Stimulated activated CD8-positive, alpha-beta memory T cell treated with anti-CD3 and anti-CD28 coated beads, Interleukin-4, amount 100 ng/mL, for 4 hours (primary cell): ENCODE measurements at places on chromosomes 3 and 15.

GRCh38 chr3:107063351-107063750, 313.9 kb upstream of the CCDC54 start:
- DNase-seq = no peak

DNA sequence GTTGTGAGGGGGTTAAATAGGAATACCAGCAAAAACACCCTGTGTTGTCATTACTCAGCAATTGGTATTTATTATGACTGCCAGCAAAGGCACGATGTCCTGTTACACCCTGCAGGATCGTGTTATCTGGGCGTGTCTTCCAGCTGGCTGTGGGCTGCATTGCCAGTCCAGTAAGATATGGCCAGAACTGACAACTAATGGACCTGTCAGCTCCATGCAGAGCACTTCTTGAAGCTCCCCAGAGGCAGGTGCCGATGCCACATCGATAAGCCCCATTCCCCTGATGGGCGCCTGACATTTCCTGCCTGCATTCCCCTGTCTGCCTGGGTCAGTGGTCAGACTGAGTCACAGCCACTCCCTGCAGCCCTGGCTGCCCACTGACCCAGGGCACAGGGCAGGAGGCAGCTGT, 79.7 kb upstream of the RASGRF1 start:
- DNase-seq = no peak

- DNase-seq = no peak
Measured at GRCh38 chr3:183193762-183194689, 31.5 kb upstream of the LAMP3 start.

- DNase-seq = no peak
Measured at GRCh38 chr3:100081986-100082692, 32.2 kb downstream of the FILIP1L start.

- no peak for DNase-seq
Measured at GRCh38 chr3:11379238-11379823, 107.1 kb downstream of the ATG7 start.

GRCh38 chr3:183148056-183148455, 14.5 kb downstream of the LAMP3 start:
- DNase-seq = no peak

- no peak for DNase-seq
Measured at GRCh38 chr15:87267798-87268197, 988.7 kb downstream of the NTRK3 start.
